ENCODE measurements at places on chromosomes 11 and 22. TPM values are rescaled to one million over a fixed set of nuclear protein-coding genes. Genes with fewer than 3 reads are reported as not detected.

LSP1 gene
- 7.5 TPM for polyA plus RNA-seq

KCNJ11 gene
- 3.0 TPM for polyA plus RNA-seq

C22orf23 gene
- polyA plus RNA-seq = 5.8 TPM

RASGRP2 gene
- polyA plus RNA-seq = 5.2 TPM

NFAM1 gene
- 0.78 TPM for polyA plus RNA-seq

FOLH1 gene
- 15.9 TPM for polyA plus RNA-seq

OR51I1 gene
- polyA plus RNA-seq = not detected

WT1 gene
- 249 TPM for polyA plus RNA-seq

CSNK2A3 gene
- polyA plus RNA-seq = 0.96 TPM

MOGAT2 gene
- polyA plus RNA-seq = 0.60 TPM

LRRC55 gene
- 5.4 TPM for polyA plus RNA-seq

SCUBE2 gene
- polyA plus RNA-seq = 7.9 TPM

VPREB1 gene
- not detected for polyA plus RNA-seq

CCDC81 gene
- 0.72 TPM for polyA plus RNA-seq
